ENCODE measurements at places on chromosomes 13 and 19. TPM values are rescaled to one million over a fixed set of nuclear protein-coding genes. Genes with fewer than 3 reads are reported as not detected.

DNA sequence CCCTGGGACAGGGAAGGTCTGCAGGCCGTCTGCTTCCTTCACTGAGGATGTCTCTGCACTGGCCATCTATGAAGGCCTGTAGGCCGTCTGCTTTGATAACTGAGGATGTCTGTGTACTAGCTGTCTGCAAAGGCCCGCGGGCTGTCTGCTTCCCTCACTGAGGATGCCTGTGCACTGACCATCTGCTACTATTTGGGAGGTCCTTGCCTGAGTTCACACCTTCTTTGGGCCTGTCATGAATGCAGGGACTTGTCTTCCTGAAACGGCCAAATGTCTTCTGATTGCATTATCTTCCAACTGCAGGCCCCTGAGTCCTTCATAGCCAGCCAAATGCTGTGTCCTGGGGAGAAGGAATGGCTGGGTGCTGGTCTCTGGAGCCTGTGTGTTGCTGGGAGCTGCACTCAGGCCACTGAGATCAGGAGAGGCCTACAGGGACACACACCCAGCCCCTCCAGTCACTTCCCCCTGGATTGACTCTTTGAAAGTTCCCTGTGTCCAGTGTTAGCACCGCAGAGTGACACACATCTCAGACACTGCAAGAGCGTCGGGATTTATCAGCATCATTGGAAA lies 72.9 kb downstream of the TEX29 start:
- DNase-seq: no peak

GRCh38 chr19:35375505-35376307 lies 4.8 kb downstream of the GPR42 start:
- DNase-seq: no peak

- no peak for DNase-seq
Measured at GRCh38 chr13:49877629-49878218, 58.4 kb downstream of the SPRYD7 start.

DNA sequence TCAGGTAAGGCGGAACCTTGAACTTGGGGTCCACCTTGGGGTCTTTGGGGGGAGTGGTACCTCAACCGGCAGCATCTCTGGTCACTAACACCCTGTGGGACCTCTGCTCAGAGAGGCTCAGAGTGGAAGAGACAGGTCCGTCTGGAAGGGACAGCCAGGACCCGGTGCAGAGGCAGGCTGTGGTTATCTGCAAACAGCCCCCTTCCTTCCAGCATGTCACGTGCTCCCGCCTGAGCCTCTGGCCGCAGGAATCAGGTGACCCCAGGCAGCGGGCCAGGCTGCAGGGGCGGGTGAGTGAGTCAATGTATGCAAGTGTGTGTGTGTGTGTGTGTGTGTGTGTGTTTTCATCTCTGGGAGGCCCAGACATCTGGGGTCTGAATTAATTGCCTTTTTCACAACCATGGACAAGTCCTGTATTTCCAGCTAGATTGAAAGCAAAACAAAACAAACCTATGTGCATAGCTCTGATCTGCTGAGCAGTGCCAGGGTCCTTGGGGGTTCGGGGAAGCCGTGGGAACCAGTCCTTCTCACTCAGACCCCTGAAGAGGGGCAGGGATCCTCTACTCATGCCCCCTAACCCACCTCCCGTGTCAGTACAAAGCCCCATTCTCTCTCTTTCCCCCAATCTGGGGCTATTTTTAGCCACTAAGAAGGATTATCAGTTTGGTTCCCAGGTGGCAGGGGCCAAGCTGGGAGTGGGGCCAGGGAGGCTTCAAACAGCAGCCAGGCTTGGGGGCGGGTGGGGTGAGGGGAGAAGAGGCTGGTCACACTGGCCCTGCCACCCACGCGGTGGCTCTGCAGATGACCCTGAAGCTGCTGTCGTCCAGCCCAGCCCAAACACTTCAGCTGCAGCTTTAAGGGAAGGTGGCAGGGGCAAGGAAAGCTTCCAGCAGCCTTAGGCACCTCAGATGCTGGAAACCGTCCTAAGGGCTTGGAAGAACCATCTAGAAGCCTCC lies 31.4 kb downstream of the CERS4 start:
- DNase-seq: peak; percentile 94

DNA sequence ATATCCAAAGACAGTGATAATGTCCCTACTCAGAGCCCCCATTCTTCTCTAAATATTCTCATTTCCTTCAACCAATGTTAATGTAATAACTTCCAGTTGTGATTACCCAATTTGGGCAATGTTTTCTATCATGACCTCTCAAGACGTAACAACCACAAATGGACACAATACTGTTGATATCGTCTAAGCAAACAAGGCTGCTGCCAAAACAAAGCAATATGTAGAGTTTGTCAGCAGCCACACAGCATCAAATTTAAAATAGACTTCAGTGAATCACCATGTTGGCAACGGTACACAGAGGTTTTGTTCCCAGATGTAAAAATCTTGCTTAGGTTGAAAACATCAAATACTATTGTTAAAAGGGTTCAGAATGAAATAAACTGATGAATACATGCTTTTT lies 205.1 kb downstream of the DACH1 start:
- no peak for DNase-seq

DNA sequence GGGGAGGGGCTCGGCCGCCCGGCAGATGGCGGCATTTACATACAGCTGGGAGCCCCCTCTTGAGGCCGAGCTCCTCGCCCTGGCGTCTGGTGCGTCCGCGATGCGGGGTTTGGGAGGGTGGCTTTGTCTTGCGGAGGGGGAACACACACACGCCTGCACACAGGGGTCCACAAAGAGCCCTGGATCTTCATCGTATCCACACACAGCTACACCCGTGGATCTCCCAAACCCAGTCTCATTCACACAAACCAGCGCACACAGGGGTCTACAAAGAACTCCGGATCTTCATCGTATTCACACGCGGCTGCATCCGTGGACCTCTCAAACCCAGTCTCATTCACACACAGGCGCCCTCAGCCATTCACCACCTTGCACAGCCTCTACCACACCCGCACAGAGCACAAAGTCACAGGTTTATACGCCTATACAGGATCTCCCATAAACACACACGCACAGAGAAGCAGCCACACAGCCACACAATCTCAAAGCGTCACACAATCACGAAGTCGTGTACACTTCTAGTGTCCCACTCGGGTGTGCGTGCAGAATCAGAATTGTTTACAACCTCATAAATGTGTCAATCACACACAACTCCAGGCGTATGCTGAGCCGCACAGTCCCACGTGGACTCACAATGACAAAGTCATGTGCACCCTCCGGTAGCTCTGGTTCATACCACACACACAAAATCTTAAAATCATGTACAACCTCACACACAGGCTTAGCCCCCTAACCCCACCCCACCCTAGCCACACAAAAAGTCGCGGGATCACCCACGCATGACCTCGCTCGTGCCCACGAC lies 550 bp upstream of the DLL3 start:
- peak; percentile 75 for DNase-seq

DNA sequence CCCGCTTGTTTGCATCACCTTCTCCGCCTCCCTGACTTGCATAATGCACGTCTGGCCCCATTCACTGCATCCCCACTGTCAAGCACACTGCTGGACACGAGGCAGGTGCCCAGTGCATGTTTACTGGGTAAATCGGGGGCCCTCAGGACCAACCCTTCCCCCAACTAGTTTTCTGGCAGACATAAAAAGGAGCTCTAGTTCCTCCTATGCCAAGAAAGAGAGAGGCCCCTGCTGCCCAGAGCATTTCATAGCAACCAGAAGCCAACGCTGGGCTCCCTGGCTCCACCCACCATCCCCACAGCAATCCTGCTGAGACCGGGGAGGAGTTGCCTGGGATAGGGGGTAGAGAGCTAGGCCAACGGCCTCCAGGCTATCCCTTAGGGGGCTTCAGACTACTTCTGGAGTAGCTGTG lies 23.2 kb downstream of the ANKRD27 start:
- peak; percentile 46 for DNase-seq

DNA sequence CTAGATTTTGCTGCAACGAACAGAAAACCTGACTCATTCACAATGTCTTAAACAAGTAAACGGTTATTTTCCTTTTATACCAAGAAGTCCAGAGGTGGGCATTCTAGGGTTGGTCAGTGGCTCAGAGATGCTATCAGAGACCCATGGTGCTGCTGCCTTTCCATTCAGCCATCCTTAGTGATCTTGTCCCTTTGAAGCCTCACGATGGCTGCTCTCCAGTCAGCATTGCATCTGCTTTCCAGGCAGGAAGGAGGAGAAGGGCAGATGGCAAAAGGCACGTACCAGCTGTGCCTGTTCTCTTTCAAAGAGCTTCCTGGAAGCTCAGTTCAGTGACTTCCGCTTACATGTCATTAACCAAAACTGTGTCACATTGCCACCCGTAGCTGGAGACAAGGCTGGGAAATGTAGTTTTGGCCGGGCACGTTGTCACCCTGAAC lies 30.1 kb downstream of the WDFY2 start:
- DNase-seq: no peak

DNA sequence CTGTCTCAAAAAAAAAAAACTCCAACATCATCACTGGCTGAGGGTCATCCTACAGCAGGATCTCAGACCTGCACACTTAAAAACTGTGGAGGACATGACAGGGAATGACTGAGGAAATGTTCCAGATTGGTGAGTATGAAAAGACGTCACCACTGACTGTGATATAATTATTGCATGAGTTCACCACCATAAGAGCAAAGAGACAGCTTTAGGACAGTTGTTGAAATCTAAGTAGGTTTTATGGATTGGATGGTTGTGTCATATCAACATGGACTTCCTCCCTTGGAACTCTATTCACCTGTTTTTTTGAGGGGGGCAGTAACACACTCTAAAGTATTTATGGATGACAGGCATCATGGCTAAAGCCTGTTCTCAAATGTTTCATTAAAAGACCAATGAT lies 31.5 kb downstream of the KLF12 start:
- no peak for DNase-seq

- no peak for DNase-seq
Measured at GRCh38 chr13:99935772-99936171, 35.8 kb downstream of the ZIC5 start.

DNA sequence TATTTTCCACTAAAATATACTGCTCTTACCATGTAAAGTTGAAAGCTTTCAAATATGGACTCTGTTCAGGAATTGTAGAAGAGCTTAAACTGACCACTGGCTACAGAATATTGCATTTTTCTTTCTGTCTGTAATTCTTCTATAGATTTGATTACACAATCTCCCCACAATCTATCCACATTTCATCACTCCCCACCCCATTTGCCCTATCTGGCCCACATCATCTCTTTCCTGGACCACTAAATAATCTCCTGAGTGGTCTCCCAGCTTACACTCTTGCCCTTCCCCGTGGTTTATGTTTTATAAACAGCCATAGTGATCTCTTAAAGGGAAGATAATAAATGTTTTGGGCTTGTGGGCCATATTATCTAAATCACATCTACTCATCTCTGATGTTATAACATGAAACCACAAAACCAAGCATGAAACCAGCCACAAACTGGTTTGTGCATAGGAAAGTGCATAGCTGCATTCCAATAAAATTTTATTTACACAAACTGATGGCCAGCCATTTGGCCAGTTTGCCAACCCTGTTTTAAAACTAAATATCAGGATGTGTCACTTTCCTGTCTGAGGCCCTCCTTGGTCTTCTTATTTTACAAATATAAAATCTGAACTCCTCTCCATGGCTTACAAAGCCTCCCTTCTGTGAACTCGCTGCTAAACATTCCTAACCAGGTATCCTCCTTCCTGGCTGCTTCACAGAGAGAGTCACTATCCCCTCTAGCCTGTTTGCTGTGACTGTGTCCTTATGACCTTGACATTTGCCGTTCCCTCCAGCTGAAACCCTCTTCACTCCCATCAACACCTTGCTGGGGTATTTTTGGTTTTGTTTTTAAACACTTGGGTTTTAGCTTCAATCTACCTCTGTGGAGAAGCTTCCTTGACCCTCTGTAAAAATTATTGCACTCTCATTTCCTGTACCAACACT lies 500.9 kb downstream of the GPC6 start:
- DNase-seq: no peak

DNA sequence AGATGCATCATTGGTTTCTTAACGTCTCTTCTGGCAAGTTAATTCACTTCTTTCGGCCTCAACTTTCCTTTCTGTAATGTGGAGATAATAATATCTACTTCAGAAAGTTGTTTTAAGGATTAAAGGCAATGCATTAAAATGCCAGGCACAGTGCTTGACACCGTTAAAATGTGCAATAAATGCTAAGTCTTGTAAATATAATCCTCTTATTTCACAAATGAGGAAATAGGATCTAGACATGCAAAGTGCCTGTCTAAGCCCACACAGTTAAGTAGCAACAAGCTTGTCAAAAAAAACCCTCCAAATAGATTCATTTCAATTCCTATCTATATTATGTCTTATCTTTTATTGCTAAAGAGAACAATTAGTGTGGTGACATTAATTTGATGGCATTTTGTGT lies 86.4 kb upstream of the TSC22D1 start:
- no peak for DNase-seq

GRCh38 chr19:49816590-49816989 lies 1.5 kb upstream of the MED25 start:
- DNase-seq: no peak

DNA sequence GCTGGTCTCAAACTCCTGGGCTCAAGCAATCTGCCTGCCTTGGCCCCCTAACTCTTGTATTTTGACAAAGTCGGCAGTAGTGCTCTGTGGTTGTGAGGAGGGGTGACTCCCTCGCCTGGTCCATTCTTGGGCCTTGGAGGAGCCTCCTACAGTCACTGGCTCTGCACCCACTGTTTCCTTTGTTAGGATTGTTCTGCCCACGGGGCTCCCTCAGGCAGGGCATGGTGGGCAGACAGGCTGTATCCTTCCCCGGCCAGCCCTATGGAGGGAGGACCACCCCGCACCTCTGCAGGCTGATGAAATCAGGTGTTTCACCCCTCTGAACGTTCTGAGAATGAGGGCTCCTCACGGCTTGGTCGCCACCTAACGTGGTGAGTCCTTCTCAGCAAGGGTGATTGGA lies 9.2 kb downstream of the FCAR start:
- no peak for DNase-seq

DNA sequence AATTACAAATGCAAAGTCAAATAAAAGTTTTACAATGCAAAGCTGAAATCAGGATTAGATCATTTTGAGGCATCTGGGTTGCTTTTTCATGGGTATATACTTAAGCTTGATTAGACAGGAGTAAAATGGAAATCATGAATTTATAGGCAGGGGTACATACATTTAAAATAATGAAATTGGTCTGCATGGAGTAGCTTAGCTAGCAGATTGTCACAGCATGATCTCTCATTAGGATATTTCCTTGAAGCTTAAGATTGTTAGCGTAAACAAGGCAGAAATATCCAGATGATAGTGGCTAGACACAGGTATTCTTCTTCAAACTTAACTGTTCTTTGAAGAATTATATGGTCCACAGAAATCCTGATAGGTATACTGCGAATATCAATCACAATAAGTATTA lies 1627.0 kb upstream of the PCDH20 start:
- no peak for DNase-seq

DNA sequence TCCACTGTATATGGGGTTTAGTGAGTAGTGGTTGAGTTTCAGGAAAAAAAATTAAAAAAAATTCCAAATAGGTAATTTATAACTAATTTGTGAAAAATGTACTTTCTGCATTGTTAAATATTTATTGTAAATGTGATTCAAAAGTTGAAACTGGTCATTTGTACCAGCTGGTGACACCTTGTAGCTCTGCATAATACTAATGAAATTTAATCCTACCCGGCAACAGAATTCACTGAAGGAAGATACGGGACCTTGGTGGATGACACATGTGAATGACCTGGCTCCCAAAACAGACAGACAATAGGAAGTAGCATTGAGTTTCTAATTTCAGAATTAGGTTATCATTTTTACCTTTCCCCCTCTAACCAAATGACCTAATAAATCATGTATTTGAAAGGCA lies 73.8 kb downstream of the SLITRK6 start:
- DNase-seq: no peak

The TNNT1 gene
- 86.4 TPM for polyA plus RNA-seq

The KLK4 gene
- 0.33 TPM for polyA plus RNA-seq

The BORA gene
- polyA plus RNA-seq: 4.9 TPM

The KDM4B gene
- polyA plus RNA-seq: 34.0 TPM

The ZNF816 gene
- 6.3 TPM for polyA plus RNA-seq

The EXOC3L2 gene
- polyA plus RNA-seq: not detected
